ENCODE measurements at places on chromosomes 5 and 9.

GRCh38 chr5:45533663-45534062 lies 162.5 kb downstream of the HCN1 start:
- DNase-seq = no peak

GRCh38 chr5:159762921-159763320 lies 153.4 kb upstream of the ADRA1B start:
- no peak for DNase-seq

GRCh38 chr5:156528673-156529072 lies 201.7 kb downstream of the SGCD start:
- DNase-seq = no peak

GRCh38 chr5:112594941-112595340 lies 142.7 kb upstream of the APC start:
- no peak for DNase-seq

GRCh38 chr5:88702332-88702731 lies 180.7 kb downstream of the MEF2C start:
- DNase-seq = no peak

GRCh38 chr5:5592541-5592940 lies 170.1 kb downstream of the ICE1 start:
- DNase-seq = no peak

DNA sequence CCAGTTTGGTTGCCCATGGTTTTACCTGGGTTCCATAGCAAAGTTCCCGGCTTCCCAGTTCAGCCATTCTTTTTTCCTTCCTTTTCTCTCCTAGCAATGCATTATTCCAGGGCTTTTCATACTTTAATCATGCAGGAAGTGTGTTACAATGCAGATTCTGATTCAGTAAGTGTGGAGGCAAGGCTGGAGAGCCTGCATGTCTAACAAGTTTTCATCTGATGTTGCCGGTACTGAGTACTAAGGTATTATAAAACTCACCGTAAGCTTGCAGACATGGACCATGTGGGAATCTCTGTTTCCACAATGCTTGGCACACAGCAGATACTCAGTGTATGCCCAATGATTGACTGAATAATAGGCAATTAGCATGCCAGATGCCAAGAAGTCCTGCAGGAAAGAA lies 102.9 kb upstream of the SHB start:
- DNase-seq = no peak

GRCh38 chr5:1347571-1347970 lies 2.7 kb upstream of the CLPTM1L start:
- DNase-seq = no peak

- peak; percentile 5 for DNase-seq
These were observed 102.7 kb downstream of the EFNA5 start for GRCh38 chr5:107567901-107568671.
